ENCODE measurements at places on chromosomes 5 and 9.

DNA sequence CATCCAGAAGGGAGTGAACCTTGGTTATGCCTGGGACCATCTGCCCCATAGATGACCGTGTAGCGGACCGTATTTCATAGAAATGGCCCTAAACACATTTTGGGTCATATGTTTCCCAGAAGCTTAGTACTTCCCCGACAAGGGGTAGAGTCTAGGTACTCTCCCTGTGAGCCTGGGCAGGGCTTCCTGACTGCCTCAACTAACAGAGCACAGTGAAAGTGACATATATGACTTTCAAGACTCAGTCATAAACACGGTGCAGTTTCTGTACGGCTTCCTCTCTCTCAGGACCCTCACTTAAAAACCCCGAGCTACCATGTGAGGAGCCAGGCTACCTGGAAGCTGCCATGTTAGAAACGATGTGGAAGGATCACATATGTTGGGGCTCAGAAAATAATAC, 20.9 kb downstream of the C9orf57 start:
- H3K4me3 ChIP-seq = no peak overlapping the region
- H3K27me3 ChIP-seq = no peaks in the 10 kb centered on the region
- peaks cover under 1% of the 10 kb centered on the region for H3K4me1 ChIP-seq
- no peak overlapping the region for H3K27ac ChIP-seq
- DNase-seq = no peak

DNA sequence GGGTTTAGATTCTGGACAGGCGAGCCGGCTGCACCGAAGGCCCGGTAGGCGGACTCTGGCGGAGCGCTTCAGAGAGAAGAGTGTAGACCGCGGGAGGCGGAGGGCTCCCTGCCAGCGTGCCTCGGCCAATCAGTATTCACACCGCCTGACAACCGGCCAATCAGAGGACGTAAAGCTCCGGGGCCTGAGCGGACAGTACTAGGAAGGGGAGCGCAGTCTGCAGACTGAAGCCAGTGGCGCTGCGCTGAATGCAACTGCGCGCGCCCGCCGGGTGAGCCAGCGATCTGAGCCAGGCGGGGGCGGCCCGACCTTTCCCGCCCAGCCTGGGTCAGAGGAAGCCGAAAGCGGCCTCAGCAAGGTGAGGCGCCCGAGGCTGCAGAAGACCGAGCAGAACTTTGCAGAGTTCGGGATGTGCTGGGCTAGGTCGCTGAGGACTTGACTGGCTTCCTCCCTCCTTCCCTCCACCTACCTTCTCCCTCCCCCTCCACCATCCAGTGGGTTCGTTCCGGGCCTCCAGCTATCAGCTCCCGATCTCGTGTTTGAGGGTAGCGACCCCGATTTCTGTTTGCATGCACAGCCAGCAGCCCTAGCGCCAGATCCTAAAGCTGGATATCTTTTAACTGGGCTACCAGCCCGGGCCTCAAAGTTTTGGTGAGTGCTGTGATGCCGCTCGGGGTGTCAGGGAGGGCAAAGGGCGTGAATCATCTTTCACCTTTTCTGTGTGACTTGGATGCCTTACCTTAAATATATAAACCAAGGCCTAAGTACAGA, at the start of gene DMRT2:
Gene DMRT2, plus strand, starts transcription at position 233 of the 771 bp plus-strand sequence. CDS start 1,257 bp downstream, outside the sequence.
- no peak within 1 kb of the TSS for H3K27ac ChIP-seq
- no peak for DNase-seq
- no peaks in the 10 kb centered on the region for H3K27me3 ChIP-seq
- H3K4me3 ChIP-seq = no peak within 1 kb of the TSS
- no peaks in the 10 kb centered on the region for H3K4me1 ChIP-seq
- H3K36me3 ChIP-seq = no peaks in the 10 kb centered on the region

DNA sequence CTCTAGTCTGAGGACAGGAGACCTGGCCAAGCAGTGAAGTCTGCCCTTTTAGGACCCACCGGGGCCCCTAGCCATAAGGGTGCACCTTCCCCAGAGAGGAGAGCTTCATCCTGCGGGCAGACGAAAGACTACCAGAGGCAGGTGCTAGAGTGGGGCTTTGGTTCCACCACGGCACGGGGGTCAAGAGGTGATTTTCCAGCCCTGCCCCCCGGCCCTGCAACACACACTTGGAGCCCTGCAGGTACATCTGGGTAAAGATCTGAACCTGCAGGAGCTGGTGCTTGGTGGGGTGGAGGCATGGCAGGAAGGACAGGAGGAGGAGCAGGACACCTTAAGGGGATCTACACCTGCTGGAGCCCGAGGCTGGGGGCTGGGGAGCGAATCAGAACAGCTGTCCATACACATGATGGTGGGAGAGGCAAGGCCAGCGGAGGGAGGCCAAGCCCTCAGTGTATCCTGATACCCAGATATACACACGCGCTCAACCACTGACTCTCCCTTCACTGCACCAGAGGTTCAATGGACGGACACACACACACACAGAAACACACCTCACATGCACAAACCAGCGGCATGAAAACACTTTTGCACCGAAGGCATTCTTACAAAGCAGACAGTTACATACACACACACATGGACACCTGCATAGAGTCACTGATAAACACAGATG, 98.4 kb upstream of the MVB12B start:
- DNase-seq = no peak
- H3K27ac ChIP-seq = no peak overlapping the region
- no peak overlapping the region for H3K4me3 ChIP-seq
- no peaks in the 10 kb centered on the region for H3K4me1 ChIP-seq
- H3K27me3 ChIP-seq = no peaks in the 10 kb centered on the region

DNA sequence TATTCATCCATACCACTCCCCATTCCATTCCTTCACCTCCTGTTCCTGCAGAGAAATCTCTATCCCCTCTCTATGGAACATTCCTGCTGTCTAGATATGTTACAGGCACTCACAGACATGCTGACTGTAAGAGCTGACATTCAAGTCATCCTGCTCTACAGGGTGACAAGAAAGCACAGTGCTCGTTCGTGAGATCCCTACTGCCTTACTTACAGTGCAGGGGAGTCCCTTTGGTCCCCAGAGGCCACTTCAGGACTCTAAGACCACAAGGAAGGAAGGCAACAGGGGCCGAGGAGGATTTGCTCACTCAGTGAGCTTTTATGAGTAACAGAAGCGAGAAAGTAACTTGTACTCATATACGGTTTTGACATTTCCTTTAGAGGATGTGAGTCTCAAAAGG, 110.5 kb downstream of the GAS1 start:
- H3K4me3 ChIP-seq = no peak overlapping the region
- no peak for DNase-seq
- no peak overlapping the region for H3K27ac ChIP-seq
- no peaks in the 10 kb centered on the region for H3K4me1 ChIP-seq

- no peak for DNase-seq
- no peak overlapping the region for H3K4me3 ChIP-seq
- H3K27me3 ChIP-seq = no peaks in the 10 kb centered on the region
- H3K36me3 ChIP-seq = no peaks in the 10 kb centered on the region
Measured at GRCh38 chr5:53407373-53407772, 73.1 kb upstream of the FST start.

Data from Panc1 (cell line).